Right renal cortex interstitium (tissue), 3 donors: ENCODE measurements at places on chromosomes 5 and 9. TPM values are rescaled to one million over a fixed set of nuclear protein-coding genes. Genes with fewer than 3 reads are reported as not detected.

The PCA3 gene
- 0.67 TPM for polyA plus RNA-seq

The GRIA1 gene
- 1.3 TPM for polyA plus RNA-seq

The PTGS1 gene
- polyA plus RNA-seq = 5.4 TPM

The IFNA21 gene
- not detected for polyA plus RNA-seq

The MUSK gene
- polyA plus RNA-seq = not detected

The ELP1 gene
- polyA plus RNA-seq = 42.4 TPM

The SPARC gene
- polyA plus RNA-seq = 2,356 TPM

The FGF1 gene
- 24.2 TPM for polyA plus RNA-seq

The ARID3C gene
- not detected for polyA plus RNA-seq

The CAPSL gene
- polyA plus RNA-seq = 8.2 TPM

The OR13C3 gene
- polyA plus RNA-seq = not detected

The BHMT2 gene
- 30.3 TPM for polyA plus RNA-seq

The NR4A3 gene
- 0.46 TPM for polyA plus RNA-seq
